ENCODE measurements at places on chromosomes 2 and 18.

- no peak for DNase-seq
Observed at GRCh38 chr18:21112543-21113105, 1.0 kb upstream of the ROCK1 start.

DNA sequence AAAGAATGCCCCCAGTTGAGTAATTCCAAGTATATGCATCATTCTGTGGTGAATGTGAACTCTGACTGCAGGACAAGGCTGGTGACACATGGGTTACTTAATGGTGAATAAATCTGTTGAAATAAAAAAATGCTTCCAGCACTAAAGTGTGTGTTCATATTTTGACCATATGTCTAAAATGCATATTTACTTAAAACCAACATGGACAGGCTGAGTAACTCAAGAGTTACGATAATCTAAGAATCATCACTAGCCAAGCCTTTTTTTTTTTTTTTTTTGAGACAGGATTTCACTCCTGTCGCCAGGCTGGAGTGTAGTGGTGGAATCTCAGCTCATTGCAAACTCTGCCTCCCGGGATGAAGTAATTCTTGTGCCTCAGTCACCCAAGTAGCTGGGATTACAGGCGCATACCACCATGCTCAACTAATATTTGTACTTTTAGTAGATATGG is 47.1 kb upstream of the CCBE1 start:
- no peak for DNase-seq

DNA sequence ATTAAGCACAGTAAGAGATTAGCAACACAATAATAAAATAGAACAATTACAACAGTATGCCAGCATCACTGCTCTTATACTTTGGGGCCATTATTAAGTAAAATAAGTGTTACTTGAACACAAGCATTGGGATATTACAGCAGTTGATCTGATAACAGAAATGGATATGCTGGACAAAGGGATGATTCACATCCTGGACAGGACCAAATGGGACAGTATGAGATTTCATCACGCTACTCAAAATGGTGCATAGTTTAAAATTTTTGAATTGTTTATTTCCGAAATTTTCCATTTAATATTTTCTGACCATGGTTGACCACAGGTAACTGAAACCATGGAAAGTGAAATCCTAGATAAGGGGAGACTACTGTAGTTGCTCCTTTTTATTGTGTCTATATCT is 138.2 kb downstream of the UBR3 start:
- no peak for DNase-seq

DNA sequence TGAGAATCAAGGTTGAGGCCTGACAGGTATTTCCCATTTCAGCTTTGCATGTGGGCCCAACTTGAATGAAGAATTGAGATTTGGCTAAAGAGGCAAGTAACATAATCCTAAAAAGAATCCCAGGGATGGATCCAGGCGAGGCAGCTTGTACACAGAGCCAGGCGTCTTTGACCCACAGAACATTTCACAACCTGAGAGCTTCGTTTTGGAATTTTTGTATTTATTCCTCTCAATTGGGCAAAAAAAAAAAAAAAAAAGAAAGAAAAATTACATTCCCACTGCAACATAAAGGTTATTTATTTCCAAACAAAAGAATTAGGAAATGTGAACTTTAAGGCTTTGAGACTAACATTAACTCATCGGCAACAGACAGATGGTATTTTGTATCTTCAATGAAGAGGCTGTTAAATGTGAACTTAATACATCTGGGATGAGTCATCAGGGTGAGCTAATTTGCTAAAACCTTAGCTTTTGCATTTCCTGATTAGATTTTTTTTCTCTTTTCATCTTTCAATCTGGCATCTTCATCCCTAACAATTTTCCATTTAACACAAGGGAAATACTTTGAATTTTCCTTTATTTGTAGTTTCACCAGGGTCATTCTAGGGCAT is 478.5 kb upstream of the TNP1 start:
- DNase-seq = no peak

DNA sequence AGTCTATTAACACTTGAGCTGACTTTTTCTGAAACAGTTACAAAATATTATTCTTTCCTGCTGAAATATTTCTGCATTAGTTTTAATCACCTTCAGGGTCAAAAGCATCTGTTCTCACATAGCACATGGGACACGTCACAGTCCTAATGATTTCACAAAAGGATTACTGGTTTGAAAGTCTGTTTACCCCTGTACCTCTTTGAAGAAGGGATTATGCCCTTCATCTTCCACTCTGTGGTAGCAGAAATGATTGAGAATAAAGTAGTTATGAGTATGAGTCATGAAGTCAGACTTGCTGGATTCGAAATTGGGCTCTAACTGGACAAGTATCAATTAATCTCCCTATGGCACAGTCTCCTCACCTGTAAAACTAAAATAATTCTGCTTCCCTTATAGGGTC is 121.2 kb downstream of the SATB2 start:
- no peak for DNase-seq

- DNase-seq = no peak
Observed at GRCh38 chr2:47725808-47726207, 57.1 kb upstream of the MSH6 start.

DNA sequence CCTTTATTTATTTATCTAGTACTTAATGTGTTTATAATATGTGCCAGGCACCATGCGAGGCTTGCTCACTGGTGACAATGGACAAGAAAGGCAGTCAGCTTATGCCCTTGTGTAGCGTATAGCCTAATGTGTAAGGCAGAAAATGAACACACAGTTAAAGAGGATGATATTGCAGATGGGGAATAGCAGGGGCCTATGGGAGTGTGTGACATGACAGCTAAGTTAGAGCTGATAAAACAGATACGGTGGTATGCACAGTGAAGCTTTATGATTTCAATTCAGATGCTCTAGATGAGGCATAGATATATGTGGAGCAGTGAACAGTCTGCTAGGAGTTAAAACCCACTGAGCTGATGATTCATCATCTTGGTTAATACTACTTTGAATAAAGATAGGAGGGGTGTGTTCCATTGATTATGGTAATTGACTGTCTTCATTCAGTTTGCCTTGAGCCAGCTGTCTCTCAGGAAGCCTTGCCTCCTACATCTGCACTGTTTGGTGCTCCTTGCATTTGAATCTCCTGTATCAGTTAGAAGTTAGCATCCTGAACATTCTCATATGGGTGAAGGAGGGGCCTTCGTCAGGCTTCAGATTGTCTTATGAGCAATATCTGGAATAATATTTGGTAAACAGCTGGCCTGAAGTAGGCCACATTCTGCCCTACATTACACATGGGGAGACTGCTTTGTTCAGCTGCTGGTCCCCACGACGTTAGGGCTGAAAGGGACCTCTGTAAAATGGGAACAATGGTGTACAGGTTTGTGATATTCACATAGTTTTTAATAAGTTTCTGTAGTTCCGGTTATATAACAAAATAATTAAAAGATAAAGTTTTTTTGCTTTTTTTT is 13.2 kb downstream of the MAP4K4 start:
- DNase-seq = no peak

DNA sequence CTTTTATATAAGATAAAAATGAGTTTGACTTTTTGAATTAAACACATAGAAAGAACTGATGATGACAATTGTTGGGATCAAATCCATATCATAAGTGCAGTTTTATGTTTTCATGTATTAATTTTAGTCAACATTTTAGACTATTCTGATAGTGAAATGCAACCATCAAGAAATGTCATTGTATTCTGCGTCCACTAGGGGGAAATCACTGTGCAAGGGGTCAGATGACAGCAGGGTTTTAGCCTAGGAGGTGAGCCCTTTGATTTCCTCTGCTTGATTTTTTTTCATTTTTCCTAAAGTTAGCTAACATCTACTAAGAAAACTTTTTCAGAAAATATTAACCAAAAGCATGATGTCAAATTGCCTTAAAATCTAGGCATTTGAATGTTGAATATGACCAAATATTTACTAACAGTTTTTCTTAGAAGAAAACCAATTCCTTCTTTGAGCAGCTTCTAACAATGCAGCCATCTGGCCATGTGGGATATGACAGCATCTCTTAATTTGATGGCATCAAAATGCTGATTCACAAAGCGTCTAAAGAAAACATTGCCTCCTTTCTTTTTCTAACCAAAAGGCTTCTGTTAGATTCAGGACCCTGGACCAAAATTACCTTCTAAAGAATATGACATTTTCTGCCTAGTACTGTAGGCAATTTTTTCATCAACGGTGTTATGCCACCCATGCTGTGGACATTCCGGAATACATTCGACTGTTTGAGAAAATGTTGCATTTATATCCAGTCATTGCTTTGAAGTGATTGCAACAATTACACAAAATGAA is 141.5 kb downstream of the SPHKAP start:
- no peak for DNase-seq

GRCh38 chr2:71671895-71672825 is 218.8 kb downstream of the DYSF start:
- no peak for DNase-seq

DNA sequence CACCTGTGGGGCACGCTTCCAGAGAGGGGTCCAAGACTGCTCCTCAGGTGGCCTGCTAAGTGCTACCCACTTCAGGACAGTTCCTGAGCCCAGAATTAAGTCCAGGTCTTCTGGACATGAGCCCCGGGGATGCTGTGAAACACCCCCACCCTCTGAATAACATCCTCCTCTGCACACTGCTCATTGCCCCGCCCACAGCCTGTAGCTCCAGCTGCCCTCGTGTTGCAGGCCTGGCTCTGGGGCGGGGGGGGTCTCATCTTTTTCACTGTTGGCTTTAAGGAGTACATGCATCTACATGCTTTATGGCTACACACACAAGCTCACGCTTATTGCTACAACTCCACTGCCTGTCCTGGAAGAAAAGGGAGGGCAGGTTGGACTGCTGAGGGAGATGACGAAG is 92.8 kb downstream of the PTGR3 start:
- no peak for DNase-seq

DNA sequence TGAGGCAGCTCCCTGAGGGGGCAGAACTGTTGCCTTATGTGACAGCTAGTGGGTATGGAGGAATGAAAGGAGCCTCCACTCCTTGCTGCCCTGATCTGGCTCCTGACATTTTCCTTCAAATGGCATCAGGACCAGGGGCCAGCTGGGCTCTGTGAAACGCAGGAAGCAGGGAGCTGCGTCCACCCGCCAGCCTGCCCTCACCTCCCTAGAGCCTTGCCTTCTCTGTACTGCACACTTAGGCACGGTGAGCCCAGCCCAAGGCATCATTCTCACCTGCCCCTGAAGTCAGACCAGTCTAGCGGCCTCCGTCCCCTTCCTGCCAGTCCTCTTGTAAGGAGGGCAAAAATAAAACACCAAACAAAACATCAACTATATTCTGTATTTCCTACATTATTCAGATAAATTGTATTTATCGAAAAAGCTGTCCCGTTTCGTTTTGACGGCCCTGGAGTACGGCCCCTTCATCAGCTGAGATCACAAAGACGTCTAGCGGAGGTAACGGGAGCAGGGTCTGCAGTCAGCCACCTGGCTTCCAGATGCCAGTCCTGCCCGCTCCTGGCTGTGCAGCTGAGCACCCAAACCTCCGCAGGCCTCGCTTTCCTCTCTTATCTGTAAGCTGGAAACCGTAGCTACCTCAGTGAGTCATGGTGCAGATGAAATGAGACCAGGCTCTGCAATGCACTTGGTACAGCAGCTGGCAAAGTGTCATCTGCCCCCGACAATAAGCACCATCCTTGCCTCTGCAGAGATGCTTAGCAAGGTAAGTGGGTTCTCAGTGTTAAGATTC is 6.9 kb upstream of the CTDP1 start:
- no peak for DNase-seq

GRCh38 chr2:85843543-85843942 is 45.2 kb downstream of the ST3GAL5 start:
- no peak for DNase-seq

GRCh38 chr2:10007435-10007834 is 35.9 kb upstream of the KLF11 start:
- DNase-seq = no peak

- DNase-seq = no peak
Observed at GRCh38 chr18:73136134-73136533, 268.3 kb upstream of the NETO1 start.

- no peak for DNase-seq
Observed at GRCh38 chr2:165203689-165204559, at the start of gene SCN3A. Gene SCN3A, minus strand, starts transcription at chr2:165204050. Its CDS starts 27,656 bp downstream, at chr2:165176394.

GRCh38 chr2:44130441-44130840 is 38.2 kb upstream of the PPM1B start:
- no peak for DNase-seq

- no peak for DNase-seq
Observed at GRCh38 chr2:40439473-40439872, 12.4 kb downstream of the SLC8A1 start.

DNA sequence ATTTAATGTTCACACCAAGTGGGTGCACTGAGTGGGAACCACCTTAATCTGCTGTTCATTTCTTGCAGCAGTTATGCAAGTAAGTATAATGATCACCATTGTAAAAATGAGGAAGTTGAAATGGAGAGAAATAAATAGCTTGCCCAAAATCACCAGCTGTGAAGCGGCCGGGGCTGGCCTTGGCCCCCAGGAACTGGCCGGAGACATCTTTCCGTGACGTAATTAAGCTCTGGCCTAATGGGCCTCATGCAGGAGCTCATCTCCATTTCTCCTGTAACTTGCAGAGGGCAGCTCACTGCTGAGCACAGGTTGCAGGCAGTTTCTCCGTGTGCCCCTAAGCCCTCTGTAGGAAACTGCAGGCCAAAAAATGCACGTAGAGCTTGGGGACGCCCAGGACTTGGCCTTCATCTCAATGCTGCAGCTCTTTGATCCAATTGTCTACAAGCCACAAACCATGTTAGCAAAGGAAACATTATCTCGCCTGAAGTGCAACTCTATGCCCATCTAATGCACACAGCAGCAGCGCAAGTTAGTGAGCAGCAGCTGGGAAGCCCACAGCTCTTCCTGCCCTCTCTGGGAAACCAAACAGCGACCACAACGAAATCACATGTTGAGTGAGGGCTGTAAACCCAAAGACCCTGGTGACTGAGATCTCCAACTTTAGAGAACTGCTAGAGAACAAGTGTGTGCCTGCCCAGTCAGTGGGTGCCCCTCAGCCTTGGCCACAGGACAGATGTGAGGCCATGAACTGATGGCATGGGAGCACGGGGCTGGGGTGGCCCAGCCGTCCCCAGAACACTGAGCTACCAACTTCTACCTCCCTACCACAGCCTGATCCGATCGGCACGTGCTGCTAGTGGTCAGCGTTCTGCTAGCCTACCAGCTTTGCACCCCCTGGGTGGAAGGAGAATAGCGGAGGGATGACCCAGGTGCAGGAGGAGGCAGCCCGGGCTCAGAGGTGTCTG is 28.8 kb downstream of the APCDD1 start:
- DNase-seq = no peak

GRCh38 chr2:241217320-241218031 is 29.0 kb downstream of the ANO7 start:
- no peak for DNase-seq

GRCh38 chr2:223264541-223265193 is 212.7 kb downstream of the KCNE4 start:
- no peak for DNase-seq

GRCh38 chr2:150095361-150096095 is 391.9 kb downstream of the RND3 start:
- no peak for DNase-seq

DNA sequence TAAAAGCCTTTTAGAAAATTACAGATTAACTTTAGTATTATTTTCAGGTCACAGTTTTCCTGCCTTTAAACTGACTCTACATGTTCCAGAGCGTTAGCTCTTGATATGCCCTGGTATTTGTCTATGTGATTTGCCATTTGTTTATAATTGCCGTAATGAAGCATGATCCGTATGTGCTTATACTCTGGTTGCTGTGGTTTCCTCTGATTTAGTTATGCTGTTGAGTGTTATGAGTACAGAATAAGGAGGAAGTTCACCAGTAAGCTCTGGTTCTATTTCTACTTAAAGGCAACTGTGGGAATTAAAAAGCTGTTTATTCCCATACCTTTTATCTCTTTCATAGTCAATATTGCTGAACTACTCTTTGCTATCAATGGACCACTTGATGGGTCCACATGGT is 123.5 kb downstream of the OSBPL6 start:
- no peak for DNase-seq
